Neural crest cell (in vitro differentiated cells): ENCODE measurements at places on chromosomes 16 and 17. TPM values are rescaled to one million over a fixed set of nuclear protein-coding genes. Genes with fewer than 3 reads are reported as not detected.

Gene KCNJ16
- 0.12 and 0.25 TPM in 2 replicates for total RNA-seq

Gene GRAPL
- total RNA-seq = 1.2 and 1.8 TPM in 2 replicates

Gene LRRC59
- 92.3 and 92.7 TPM in 2 replicates for total RNA-seq

Gene VAT1L
- total RNA-seq = 4.8 and 5.2 TPM in 2 replicates

Gene KRT36
- not detected in 2 replicates for total RNA-seq

Gene C17orf78
- not detected in 2 replicates for total RNA-seq

Gene PPL
- 0.16 and 0.26 TPM in 2 replicates for total RNA-seq

Gene SLC16A6
- 0.23 and 0.66 TPM in 2 replicates for total RNA-seq

Gene HBA2
- not detected in 2 replicates for total RNA-seq

Gene RPTOR
- total RNA-seq = 34.0 and 41.1 TPM in 2 replicates

Gene C16orf92
- total RNA-seq = not detected in 2 replicates

DNA sequence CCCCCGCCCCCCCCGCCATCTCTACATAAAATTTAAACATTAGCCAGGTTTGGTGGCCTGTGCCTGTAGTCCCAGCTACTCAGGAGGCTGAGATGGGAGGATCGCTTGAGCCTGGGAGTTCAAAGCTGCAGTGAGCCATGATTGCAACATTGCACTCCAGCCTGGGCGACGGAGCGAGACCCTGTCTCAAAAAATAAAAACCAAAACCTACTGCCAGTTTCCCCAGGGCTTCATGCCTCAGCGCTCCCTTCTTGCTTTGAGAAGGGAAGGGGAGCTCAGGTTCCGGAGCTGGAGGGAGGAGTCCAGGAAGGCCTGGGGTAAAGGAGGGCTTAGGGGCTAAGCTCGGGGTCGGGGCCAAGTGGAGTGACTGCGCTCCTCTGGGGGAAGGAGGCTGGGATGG is 20.5 kb downstream of the PLCD3 start:
- no peak overlapping the region for H3K4me3 ChIP-seq
- no peaks in the 10 kb centered on the region for H3K4me1 ChIP-seq
- H3K27me3 ChIP-seq = no peaks in the 10 kb centered on the region
- no peak for DNase-seq

DNA sequence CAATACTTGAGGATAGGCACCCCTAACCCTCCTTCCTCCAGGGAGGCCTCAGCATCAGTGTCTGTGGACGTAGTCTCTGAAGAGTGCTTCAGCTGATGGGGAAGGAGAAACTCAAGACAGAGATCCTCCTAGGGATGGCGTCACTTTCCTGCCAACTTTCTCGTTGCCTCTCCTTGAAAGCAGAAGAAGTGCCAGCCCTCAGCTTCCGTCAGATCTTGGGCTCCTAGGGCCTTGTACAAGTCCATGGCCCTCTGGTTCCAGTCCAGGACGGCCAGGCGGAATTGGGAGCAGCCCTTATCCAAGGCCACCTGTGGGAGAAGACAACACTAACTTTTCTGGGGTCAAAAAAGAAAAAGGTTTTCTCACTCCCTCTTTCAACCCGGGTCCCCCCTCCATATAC is 1.3 kb downstream of the SAT2 start:
- H3K4me1 ChIP-seq = peaks cover 30% of the 10 kb centered on the region
- H3K4me3 ChIP-seq = peak overlapping the region; percentile 90
- peaks cover 3% of the 10 kb centered on the region for H3K36me3 ChIP-seq
- no peak overlapping the region for H3K27ac ChIP-seq
- no peak for DNase-seq

DNA sequence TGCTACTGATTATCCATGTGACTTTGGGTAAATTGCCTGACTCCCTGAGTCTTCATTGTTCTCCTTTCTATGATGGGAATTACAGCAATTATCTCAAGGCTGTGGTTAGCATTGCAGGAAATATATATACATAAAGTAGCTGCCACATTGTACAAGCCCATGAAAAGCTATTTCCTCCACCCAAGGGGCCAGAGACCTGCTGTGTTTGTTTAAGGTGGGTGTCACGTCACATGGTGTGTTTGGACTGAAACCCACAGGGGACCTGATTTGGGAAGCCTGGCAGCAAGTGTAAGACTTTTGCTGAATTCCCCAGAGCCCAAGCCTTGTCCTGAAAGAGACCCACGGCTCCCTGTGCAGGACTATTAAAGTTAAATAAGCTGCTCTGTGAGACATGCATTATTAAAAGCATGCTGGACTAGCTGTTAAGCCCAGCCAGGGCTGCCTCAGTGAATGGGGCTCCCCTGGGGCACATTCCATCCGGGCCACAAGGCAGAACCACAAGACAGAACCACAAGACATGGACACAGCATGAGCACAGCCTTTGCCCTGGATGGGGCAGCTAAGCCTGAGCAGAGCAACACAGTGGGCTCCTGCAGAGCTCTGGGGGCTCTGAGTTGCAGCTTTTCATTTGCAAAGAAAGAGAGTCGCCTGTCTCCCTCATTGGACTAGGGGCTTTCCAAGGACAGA is 148.9 kb downstream of the SPACA3 start:
- no peak overlapping the region for H3K27ac ChIP-seq
- H3K27me3 ChIP-seq = peaks cover 60% of the 10 kb centered on the region
- H3K4me3 ChIP-seq = no peak overlapping the region
- no peaks in the 10 kb centered on the region for H3K36me3 ChIP-seq
- no peaks in the 10 kb centered on the region for H3K4me1 ChIP-seq

DNA sequence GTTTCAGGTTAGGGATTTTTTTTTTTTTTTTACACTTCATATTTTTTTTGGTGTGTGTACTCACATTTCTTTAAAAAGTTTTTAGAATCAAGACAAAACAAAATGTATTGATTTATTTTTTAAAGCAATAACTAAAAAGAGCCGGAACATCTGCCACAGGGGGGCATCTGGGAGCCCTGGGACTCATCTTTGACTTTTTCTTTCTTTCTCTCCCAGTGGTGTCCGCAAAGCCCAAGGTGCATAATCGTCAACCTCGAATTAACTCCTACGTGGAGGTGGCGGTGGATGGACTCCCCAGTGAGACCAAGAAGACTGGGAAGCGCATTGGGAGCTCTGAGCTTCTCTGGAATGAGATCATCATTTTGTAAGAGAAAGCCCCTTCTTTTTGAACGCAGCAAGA is 36.3 kb downstream of the WWP2 start:
- no peak for DNase-seq
- H3K4me3 ChIP-seq = no peak overlapping the region
- H3K4me1 ChIP-seq = peaks cover 26% of the 10 kb centered on the region
- no peaks in the 10 kb centered on the region for H3K36me3 ChIP-seq
- H3K27ac ChIP-seq = no peak overlapping the region

- no peaks in the 10 kb centered on the region for H3K36me3 ChIP-seq
- H3K27me3 ChIP-seq = no peaks in the 10 kb centered on the region
- no peak overlapping the region for H3K27ac ChIP-seq
- DNase-seq = no peak
Measured at GRCh38 chr16:23121024-23121423, 28.2 kb downstream of the USP31 start.

GRCh38 chr17:28907709-28908475 is 5.0 kb upstream of the DHRS13 start:
- H3K4me1 ChIP-seq = peaks cover 17% of the 10 kb centered on the region
- no peak for DNase-seq
- no peak overlapping the region for H3K27ac ChIP-seq
- peaks cover 16% of the 10 kb centered on the region for H3K36me3 ChIP-seq

- no peaks in the 10 kb centered on the region for H3K36me3 ChIP-seq
- peaks cover 26% of the 10 kb centered on the region for H3K27me3 ChIP-seq
- no peak for DNase-seq
- H3K27ac ChIP-seq = no peak overlapping the region
- no peak overlapping the region for H3K4me3 ChIP-seq
Measured at GRCh38 chr16:66434619-66435430, 7.7 kb downstream of the BEAN1 start.

DNA sequence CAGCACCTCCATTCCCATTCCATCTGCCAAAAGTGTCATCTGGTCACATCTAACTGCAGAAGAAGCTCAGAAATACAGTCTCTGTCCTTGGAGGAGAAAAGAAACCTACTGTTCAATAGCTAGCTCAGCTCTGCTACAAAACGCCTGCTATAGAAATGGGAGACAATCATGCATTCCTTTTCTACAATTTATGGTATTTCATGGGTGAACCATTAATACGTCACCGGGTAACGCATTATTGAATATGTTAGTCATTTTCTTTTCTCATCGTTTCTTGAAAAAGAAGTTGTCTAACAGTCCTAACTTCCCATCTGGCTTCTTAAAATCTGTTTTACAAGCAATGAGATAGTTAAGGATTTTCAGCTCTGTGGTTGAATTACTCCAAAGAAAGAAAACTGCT is 496.7 kb upstream of the RBFOX1 start:
- H3K27ac ChIP-seq = no peak overlapping the region
- peaks cover 16% of the 10 kb centered on the region for H3K27me3 ChIP-seq
- no peaks in the 10 kb centered on the region for H3K36me3 ChIP-seq
- DNase-seq = no peak

GRCh38 chr17:41029633-41030245 is at the start of gene KRTAP1-4:
Gene KRTAP1-4 (minus strand): TSS chr17:41030195. CDS start chr17:41030078, 117 bp downstream.
- peaks cover 9% of the 10 kb centered on the region for H3K27me3 ChIP-seq
- no peak within 1 kb of the TSS for H3K27ac ChIP-seq
- no peak within 1 kb of the TSS for H3K4me3 ChIP-seq

DNA sequence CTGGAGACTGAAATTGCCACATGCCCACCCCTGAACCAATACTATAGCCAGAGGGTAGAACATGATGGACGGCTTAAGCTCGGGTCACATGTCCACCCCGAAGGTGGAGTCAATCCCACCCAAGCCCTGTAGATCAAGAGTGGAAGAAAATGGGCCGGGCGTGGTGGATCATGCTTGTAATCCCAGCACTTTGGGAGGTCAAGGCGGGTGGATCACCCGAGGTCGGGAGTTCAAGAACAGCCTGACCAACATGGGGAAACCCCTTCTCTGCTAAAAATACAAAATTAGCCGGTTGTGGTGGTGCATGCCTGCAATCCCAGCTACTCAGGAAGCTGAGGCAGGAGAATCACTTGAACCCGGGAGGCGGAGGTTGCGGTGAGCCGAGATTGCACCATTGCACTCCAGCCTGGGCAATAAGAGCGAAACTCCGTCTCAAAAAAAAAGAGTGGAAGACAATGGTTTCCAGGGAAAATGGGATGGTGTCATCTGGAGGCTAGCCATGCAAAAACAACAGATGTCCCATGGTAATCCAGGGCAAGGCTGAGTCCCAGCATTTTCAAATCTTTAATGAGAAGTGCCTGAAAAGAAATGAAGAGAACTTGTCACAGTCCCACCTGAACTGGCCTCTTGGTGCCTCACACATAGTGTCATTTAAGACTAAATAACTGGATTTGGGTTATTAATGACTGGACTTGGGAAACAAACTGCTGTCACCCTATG is 30.1 kb downstream of the CD300LF start:
- no peak overlapping the region for H3K4me3 ChIP-seq
- H3K27me3 ChIP-seq = peaks cover 76% of the 10 kb centered on the region
- no peaks in the 10 kb centered on the region for H3K4me1 ChIP-seq
- no peak overlapping the region for H3K27ac ChIP-seq
- DNase-seq = no peak
- H3K36me3 ChIP-seq = no peaks in the 10 kb centered on the region

GRCh38 chr17:17567631-17568030 is 23.9 kb downstream of the PEMT start:
- H3K27ac ChIP-seq = no peak overlapping the region
- H3K4me1 ChIP-seq = peaks cover 8% of the 10 kb centered on the region
- no peaks in the 10 kb centered on the region for H3K36me3 ChIP-seq
- H3K27me3 ChIP-seq = no peaks in the 10 kb centered on the region
- DNase-seq = no peak

- H3K4me3 ChIP-seq = no peak overlapping the region
- no peak overlapping the region for H3K27ac ChIP-seq
- H3K4me1 ChIP-seq = peaks cover 14% of the 10 kb centered on the region
- no peaks in the 10 kb centered on the region for H3K27me3 ChIP-seq
- DNase-seq = no peak
Measured at GRCh38 chr16:27232061-27232900, 29.0 kb downstream of the KDM8 start.

DNA sequence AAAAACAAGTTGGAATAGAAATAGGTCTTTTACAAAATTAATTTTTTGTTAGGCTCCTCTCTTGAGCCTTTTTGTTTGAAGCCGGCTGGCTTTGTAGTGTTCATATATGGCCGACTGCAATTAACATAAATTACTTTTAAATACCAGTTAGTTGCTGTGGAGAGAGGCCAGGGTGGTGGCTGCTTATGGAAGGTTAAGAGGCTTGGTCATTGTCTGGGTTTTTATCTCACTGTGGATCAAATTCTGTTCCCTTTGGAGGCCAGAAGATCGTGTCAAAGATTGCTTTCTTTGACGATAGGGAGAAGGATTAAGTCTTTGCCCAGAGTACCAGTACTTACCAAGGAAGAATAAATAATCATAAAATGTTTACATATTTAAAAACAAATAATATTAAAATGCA is 39.9 kb downstream of the MSI2 start:
- peak overlapping the region; percentile 29 for H3K4me3 ChIP-seq
- H3K27me3 ChIP-seq = no peaks in the 10 kb centered on the region
- no peak for DNase-seq
- peak overlapping the region; percentile 53 for H3K27ac ChIP-seq

DNA sequence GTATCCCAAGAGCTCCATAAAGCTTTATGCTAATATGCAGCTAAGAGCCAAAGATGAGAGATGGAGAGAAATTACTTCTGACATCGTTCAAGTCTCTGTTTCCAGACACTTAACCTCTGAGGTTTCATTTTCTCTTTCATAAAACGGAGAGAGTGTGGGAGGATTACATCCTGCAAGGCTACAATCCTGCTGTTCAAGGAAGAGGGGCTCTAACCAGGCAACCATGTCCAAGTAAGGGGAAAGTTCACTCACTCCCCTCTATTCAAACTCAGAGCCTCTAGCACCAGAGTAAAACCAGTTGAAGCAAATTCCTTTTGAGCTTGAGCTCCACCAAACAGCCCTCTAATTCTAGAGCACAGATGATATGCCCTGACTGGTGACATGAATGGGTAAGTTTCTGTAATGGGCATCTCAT is 397.4 kb downstream of the NPIPA8 start:
- H3K27ac ChIP-seq = no peak overlapping the region
- no peaks in the 10 kb centered on the region for H3K27me3 ChIP-seq
- no peak overlapping the region for H3K4me3 ChIP-seq

GRCh38 chr17:20216154-20216815 is 207.1 kb downstream of the SPECC1 start:
- H3K27ac ChIP-seq = no peak overlapping the region
- H3K27me3 ChIP-seq = no peaks in the 10 kb centered on the region
- peaks cover 18% of the 10 kb centered on the region for H3K36me3 ChIP-seq
- peaks cover 40% of the 10 kb centered on the region for H3K4me1 ChIP-seq
- DNase-seq = no peak
